ENCODE measurements at places on chromosomes 7 and 10.

GRCh38 chr10:58555170-58555929, 42.7 kb downstream of the BICC1 start:
- no peak for DNase-seq

DNA sequence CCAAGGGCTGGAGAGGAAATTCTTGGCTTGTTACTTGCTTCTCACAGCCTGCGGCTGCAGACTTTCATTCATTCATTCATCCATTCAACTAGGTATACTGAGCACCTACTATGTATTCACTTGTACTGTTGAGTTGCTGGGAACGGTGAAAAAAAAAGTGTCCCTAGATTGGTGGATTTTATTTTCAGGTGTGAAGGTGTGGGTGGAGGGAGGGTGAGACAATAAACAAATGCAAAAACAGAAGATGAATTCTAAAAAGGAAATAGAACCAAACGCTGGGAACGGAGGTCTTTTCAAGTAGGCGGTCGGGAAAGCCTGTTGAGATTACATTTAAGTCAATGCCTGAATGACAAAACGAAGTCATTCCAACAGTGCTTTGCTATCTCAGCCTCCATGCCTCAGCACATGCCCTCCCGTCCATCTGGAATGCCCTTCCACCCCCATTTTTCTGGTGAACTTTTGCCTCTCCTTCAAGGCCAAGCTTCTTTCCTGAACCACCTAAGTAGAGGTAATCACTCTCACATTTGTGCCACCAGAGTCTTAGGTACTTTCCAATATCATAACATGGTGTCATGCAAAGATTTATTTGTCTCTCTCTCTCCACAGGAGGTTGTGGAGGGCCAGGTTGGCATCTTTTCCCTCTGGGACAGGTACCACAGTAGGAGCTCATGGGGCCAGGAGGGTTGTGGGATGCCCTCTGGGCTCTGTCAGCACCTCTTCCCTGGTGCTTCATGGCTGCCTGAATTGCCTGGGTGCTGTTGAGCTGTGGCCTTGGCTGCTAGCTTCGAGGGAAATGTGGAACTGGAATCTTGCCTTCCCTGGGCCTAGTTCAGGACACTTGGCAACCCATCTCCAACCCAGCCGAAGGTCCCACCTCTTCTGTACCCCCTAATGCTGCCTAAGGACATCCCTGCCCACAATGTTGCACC, 5.5 kb downstream of the NKX2-3 start:
- no peak for DNase-seq

- no peak for DNase-seq
These were observed 328.3 kb downstream of the BICC1 start for GRCh38 chr10:58840840-58841435.

DNA sequence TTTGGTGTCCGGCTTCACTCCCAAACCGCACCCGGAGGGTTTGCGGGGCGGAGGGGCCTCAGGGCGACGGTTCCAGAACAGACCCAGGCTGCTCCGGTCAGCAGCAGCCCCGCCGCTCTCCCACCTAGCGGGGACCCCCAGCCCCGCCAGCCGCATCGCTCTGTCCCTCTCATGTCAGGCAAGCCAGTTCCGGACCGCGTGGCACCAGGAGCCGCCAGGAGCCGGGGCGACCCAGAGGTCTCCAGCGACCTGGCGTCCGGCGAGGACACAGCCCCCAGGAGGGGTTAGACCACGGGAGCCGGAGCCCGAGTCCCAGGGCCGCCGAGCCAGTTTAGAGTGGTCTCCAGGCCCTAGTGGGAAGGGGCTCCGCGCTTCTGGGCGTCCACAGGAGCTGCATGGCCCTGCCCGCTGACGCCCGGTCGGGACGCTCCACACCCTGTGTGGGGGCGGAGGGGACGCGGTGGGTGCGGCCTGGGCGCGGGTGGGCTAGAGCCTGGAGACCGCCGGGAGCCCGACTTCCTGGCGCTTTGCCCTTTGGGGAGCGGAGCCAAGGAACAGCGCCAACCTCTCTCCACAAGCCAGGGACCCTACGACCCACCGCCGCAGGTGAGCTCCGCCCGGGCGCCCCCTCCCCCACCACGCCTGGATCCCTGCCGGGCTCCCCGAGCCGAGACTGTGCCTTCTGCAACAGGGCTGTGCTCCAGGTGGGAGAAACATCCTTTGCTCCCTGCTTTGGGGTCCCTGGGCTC, 43.4 kb downstream of the ZNF117 start:
- DNase-seq: no peak

DNA sequence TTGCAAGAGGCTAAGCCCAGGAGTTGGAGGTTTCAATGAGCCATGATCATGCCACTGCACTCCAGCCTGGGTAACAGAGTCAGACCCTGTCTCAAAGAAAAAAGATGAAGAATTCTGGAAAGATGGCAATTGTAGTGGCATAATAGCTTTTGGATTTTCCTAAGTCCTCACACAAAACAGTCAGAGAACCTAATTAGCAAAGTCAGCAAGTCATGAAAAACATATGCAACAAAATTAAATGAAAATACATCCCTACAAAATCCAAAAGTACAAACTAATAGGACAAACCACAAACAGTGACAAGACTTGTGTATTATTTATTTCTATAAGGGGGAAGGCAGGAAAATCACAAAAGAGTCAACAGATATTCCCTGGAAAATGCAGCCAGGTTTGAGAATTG, 362.3 kb upstream of the PLXDC2 start:
- DNase-seq: no peak
